ENCODE measurements at places on chromosomes 2 and 18.

GRCh38 chr18:7870855-7871254 is 303.7 kb downstream of the PTPRM start:
- DNase-seq: peak; percentile 63

DNA sequence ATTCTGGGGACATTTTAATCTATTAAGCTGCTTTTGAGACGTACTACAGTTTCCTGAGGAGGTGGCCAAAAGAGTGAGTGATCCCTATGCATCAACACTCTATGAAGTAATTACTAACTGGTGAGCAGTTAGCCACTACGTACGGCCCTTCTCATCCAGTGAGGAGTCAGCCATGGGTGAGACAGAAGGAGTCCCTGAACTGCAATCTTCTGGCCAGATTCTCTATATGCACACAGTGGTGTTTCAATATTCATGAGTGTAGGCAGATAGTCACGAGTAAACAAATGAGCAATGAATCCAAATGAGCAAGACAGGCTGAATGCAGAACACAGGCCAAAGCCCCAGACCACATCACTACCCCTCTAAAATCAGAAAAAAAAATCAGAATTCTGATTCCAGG is 29.8 kb upstream of the TMEM214 start:
- DNase-seq: no peak

DNA sequence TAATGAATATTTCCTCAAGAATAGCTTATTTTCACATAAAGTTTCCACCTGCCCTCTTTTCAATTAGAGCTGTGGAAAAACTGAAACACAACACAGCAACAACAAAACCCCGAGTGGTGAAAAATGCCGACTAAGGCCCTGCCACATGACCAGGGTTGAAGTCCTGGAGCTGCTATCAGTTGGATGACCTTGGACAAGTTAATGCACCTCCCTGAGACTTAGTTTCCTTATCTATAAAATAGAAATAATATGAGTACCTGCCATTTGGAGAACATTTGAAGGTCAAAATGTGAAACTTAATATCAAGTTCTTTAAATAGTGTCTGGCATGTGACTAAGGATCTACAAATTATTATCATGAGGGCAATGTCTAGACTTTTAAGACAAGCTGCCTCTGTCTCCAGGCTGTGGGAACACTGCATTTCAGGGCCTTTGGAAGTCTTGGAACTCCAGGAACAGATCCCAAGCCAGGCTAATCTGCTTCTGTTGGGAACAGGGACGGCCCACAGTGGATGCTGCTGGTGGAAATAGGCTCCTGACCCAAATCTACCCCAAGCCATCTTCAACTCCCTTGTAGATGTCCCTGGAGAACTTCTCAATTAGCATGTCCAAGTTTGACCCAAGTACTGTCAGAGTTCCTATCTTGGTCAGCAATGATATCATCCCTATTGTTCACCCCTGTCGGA is 42.0 kb upstream of the TRIB2 start:
- no peak for DNase-seq

DNA sequence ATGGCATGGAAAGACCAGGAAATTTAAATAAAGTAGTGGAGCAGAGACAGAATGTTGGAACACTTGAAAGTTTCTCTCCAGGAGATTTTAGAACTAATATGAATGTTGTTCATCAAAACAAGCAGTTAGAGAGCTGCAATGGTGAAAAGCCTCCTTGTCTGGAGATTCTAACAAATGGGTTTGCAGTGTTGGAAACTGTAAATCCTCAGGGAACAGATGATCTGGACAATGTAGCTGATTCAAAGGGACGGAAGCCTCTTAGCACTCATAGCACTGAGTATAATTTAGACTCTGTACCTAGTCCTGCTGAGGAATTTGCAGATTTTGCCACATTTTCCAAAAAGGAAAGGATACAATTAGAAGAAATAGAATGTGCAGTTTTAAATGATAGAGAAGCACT is 27.7 kb downstream of the AFTPH start:
- no peak for DNase-seq

GRCh38 chr2:98341241-98341640 is 5.0 kb upstream of the CNGA3 start:
- DNase-seq: no peak

- DNase-seq: no peak
These were observed 51.5 kb downstream of the NCK2 start for GRCh38 chr2:105796131-105796638.

GRCh38 chr2:203578759-203579643 is 43.9 kb upstream of the RAPH1 start:
- peak; percentile 71 for DNase-seq

GRCh38 chr2:118320658-118321057 is 232.4 kb downstream of the INSIG2 start:
- no peak for DNase-seq

GRCh38 chr2:21939967-21940366 is 816.2 kb downstream of the TDRD15 start:
- DNase-seq: peak; percentile 1

- DNase-seq: peak; percentile 95
These were observed 76.1 kb downstream of the THADA start for GRCh38 chr2:43519643-43520221.

DNA sequence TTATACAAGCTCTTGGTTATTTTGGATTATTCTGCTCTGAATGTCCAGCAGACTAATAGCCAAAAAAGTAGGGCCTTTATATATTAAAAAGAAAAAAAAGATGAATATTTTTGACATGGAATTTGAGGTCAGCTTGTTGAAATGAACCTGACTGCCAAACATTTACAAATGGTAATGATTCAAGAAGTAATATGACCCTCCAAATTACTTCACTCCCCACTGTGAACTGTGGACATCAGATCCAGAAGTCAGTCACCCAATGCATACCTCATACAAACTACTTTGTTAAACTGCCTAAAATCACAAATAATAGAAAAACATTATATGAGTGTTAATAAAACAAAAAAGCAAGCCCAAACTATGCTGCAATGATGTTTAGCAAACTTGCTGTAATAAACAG is 10.0 kb downstream of the EPG5 start:
- DNase-seq: peak; percentile 93

DNA sequence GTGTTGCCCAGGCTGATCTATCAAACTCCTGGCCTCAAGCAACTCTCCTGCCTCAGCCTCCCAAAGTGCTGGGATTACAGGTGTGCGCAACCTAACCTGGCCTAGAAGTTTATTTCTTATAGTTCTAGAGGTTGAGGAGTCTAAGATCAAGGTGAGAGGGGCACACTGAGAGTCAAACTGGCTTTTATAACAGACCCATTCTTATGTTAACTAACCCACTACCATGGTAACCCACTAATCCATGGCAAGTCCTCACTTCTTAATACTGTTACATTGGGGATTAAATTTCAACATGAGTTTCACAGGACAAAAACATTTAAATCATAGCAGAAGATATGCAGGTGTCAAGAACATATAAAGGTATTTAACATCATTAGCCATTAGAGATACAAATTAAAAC is 50.6 kb downstream of the MDH1 start:
- no peak for DNase-seq

DNA sequence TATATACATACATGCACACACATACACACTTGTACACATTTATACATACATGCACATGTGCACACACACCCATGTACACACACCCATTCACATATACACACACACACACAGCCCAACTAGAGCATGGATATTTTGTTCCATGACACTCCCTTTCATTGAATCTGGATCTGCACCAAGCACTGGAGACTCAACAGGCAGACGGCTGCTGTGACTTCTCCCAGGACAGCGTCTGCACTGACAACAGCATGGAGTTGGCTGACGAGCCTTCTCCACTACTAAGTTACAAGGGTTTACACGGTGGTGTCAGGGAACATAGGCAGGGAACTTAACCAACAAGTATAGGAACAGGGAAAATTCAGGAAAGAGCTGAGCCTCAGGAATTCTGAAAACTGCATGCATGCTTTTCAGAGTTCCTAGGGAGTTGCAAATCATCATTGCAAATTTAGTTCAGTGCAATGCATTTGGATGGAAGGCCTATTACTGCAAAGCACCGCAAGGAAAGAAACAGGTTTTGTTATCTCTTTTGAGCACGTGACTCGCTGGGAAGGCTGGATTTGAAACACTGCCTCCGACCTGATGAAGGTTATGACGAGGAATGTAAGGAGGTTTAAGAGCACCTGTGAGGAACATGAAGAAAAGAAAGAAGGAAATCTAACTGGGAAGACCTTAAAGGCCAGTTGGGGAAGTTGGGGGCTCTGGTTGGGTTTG is 35.9 kb downstream of the TMEM18 start:
- no peak for DNase-seq

- no peak for DNase-seq
These were observed at the start of gene TET3 for GRCh38 chr2:73984203-73984921. Gene TET3 (plus strand): TSS chr2:73984910. CDS start chr2:73986404, 1,494 bp downstream.

DNA sequence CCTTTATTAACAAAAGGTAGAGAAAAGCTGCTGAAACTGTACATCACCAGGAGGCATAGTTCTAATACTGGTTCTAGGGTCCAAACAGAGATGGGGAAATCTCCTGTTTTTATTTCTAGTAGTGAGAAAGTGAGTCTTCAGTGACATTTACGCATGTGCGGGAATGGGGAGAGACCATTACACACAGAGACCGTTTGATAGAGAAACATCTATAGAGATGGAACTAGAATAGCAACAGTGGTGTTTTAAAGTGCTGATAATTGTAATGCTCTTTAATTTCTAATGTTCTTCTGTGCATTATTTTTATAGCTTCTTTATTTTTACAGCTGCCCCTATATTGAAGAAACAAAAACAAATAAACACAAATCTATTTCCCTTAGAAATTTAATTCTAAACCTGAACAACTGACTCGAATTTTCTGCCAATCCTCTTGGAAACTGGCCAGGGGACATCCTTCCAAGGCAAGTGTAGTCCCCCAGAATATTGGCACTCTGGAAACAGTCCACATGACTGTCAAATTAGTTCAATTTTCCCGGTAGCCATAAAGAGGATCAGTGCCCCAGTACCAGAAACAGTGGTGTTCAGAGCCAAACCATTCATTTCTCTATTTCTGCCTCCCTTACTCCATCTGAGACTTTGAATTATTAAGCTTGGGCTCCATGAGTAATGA is 260.9 kb downstream of the ICOS start:
- no peak for DNase-seq

GRCh38 chr18:3401669-3402620 is 48.0 kb upstream of the TGIF1 start:
- DNase-seq: no peak

DNA sequence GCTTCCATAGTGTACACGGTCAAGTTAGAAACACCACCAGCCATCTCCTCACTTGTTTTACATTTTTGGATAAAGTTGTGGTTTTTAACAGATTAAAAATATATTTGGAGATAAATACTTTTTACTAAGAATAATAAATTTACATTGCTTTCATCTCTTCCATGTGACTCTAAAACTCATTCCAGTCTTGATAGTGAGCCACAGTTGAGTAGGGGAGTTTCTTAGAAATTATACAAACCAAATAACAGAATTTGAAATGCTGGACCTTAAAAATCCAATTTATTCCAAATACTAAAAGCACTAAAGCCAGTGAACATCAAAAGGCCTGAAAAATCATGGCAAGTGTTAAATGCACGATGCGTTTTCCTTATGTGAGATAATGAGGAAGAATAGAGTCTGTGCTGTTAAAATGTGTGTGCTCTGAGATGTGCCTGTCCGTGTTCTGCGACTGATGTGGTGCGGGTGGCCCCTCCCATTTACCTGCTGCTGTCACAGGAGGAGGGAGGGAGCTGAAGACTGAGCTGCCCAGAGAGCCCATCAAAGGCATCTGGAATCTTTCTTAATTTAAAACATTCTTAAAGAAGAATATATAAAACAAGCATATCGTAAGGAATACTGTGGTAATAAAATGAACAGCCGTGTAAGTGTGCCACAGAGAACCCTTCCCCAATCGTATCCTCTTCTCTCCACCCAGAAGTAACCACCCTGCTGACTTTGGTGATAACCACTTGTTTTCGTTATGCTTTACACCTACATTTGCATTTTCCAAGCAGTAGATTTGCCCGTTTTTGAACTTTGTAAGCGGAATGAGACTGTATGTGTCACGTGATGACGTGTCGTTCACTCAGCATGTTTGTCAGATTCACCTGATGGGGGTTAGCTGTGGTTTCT is 57.0 kb upstream of the TXNDC2 start:
- DNase-seq: no peak

DNA sequence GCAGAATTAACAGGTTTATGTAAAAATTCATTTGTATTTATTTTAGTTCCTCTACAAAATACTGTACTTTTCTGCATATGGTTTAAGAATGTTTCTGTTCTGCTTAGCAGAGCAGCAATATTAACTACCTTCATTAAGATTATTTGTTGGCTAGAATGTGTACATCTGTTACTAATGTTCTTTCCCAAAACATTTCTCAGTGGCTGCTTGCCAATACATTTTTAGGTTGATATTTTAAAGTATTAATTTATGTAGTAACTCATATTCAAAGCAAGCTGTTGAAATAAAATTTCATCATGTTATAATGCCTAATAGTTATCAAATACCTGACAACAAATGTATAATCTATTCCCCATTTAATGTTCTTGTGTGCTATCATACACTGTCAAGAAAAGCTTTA is 40.3 kb downstream of the PRKD3 start:
- DNase-seq: peak; percentile 70

DNA sequence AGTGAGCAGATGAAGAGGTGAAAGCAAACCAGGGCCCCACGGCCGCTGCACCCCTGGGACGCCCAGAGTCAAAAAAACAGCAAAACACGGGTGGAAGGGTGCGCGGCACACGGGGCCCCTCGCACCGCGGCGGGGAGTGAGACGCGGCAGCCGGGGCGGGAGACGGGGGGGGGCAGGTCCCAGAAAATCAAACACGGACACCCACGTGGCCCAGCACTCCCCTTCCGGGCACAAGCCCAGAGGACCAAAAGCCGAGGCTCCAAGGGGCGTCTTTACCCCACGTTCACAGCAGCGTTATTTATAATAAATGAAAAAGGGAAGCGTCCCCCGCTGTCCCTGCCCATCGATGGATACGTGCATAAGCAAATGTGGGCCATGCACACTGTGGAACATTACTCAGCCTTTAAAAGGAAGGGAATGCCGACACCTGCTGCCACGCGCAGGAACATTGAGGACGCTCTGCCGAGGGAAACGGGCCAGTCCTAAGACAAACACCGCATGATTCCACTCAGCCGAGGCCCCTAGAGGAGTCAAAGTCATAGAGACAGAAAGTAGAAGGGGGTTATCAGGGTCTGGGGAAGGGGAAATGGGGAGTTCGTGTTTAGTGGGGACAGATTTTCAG is 677 bp upstream of the COPS9 start:
- no peak for DNase-seq

GRCh38 chr2:181672255-181673008 is 7.9 kb downstream of the NEUROD1 start:
- no peak for DNase-seq
